NCI-H446 (cell line): ENCODE measurements at places on chromosomes 2 and 18.

DNA sequence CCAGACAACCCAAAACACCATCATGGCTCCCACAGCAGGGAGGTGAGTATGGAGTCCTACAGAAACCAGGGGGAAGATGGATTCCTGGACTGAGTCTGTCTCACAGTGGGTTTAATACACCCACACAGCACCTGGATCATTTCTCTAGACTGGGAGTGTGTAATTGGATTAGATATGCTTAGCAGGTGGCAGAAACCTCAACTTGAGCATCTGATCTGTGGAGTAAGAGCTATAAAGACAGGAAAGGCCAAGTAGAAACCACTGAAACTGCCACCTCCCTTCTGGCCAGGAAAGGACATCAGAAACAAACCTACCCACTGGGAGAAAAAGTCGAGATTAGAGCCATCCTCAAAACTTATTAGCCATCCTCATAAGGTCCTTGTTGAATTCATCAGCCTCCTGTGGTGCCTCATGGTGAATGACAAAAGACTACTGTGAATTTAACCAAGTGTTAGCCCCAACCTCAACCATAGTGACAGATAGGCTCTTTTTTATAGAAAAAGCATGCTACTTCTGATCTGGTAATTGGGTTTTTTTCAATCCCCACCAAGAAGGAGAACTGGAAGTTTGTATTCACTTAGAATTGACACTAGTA, 28.1 kb upstream of the CHST9 start:
- DNase-seq, result no peak

GRCh38 chr2:44980751-44981713, 28.2 kb downstream of the SIX2 start:
- DNase-seq, result peak; percentile 7

- no peak for DNase-seq
These were observed 262.2 kb downstream of the PHLPP1 start for GRCh38 chr18:62977512-62977911.

GRCh38 chr2:48406794-48407349, 123.1 kb upstream of the STON1 start:
- DNase-seq, result no peak

DNA sequence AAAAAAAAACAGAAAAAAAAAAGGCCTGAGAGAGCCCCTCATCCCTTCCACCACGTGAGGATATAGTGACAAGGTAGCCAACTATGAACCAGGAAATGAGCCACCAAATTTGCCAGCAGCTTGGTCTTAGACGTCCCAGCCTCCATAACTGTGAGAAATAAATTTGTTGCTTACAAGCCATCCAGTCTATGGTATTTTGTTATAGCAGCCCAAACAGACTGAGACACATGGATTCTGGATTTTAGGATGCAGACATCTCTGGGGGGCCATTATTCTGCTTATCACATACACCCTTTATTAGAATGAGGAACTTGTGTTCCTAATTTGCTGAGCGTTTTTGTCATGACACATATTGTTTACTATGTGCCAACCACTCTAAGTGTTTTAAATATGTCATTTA, 5.4 kb upstream of the YIPF4 start:
- DNase-seq, result no peak

DNA sequence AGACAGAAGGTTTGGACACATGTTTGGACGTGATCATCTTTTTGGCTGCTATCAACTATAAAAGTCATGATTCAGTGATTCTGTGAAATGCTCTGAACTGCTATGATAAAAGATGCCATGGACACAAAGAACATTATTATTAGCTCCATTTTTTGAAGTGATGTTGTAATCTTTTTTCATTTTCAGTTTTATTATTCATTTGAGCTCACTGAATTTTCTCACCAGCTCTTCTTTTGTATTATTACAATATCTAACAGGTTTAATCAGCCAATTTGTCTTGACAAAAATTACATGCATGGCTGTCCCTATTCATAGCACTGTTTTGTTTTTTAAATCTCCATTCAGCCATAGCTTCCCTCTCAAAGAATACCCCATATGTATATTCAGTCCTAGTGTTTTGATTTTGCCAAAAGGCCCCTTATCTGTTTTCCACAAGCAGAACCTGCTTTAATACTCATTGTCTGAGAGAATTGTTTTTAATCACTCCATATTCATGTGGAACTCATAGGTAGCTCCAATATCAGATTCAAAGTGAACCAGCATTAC, 314.0 kb upstream of the FAM98A start:
- no peak for DNase-seq

GRCh38 chr2:238928520-238929241, 80.8 kb downstream of the TWIST2 start:
- DNase-seq, result no peak
